ENCODE measurements at places on chromosomes 2 and 18. TPM values are rescaled to one million over a fixed set of nuclear protein-coding genes. Genes with fewer than 3 reads are reported as not detected.

The MEP1B gene
- total RNA-seq = 0.05 TPM

The B3GNT7 gene
- 3.0 TPM for total RNA-seq

The MSH6 gene
- total RNA-seq = 70.8 TPM

The GPR45 gene
- not detected for total RNA-seq

The LYPD6 gene
- 0.07 TPM for total RNA-seq
